ENCODE measurements at places on chromosomes 3 and 15.

- no peak for DNase-seq
Observed at GRCh38 chr3:52394751-52395502, 50.0 kb downstream of the SEMA3G start.

- no peak for DNase-seq
Observed at GRCh38 chr3:97257942-97258697, 443.7 kb downstream of the EPHA6 start.

DNA sequence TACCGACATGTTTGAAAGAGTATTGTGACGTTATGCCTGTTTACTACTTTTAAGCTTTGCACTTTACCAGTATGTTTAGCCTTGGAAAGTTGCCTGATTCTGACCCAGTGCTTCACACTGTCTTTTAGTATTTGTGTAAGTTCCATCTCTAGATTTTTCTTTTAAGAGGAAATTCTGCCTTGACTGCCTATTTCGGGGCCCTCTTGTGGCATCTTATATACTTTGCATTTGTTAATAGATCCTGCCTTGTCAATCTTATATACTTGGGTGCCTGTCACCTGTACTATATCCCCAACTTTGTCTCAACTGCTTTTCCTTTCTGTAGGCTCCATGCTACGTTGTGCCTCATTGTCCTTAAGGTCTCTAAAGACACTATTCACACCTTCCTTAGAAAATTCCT lies 244.6 kb downstream of the STXBP5L start:
- DNase-seq: no peak

DNA sequence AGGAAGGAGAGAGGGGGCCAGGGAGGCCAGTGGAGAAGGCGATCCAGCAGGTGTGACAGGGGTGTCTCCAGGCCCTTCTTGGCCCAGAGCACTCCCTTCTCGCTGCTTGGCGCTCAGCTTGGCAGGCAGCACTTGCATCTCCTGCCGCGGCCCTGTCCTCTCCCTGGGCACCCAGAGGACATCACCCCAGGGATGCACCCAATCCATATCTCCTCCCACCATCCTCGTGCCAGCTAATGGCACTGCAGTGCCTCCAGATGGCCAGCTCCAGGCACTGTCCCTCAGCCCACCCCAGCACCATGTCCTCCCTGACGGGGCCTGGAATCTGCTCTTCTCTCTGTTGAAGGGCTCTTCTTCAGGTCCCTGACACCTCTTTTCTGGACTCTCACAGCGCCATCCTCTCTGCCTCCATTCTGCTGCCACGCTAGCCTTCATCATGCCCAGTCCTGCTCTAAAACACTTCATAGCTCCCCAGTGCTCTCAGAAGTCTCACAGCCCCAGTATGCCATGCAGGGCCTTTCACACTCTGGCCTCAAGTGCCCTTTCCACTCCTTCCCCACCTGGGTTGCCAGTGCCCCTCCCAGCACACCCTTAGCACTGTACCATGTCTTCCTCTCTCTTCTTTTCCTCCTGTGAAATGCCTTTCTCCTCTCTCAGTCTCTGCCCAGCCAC lies 106.8 kb upstream of the SLC6A11 start:
- no peak for DNase-seq

DNA sequence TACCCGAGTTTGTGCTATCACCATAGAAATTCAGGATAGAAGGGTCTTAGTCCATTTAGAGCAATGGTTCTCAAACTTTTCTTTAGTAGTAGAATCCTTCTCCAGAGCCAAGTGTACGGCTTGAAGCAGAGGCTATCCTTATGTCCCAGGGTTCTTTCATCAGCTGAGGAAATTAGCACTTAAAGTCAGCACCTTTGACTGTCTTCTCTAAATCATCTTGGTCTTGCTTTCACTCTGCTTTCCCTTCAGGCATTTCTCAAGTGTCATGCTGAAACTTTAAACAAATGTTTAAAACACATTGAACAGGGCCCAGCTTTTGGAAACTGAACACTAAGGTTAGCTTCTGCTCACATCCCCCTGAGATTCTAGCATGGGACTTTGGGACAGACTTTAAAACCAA lies 78.2 kb downstream of the TM4SF4 start:
- no peak for DNase-seq

- no peak for DNase-seq
Observed at GRCh38 chr3:105278688-105279087, 88.0 kb upstream of the ALCAM start.

GRCh38 chr3:168262887-168263286 lies 167.2 kb upstream of the GOLIM4 start:
- no peak for DNase-seq

DNA sequence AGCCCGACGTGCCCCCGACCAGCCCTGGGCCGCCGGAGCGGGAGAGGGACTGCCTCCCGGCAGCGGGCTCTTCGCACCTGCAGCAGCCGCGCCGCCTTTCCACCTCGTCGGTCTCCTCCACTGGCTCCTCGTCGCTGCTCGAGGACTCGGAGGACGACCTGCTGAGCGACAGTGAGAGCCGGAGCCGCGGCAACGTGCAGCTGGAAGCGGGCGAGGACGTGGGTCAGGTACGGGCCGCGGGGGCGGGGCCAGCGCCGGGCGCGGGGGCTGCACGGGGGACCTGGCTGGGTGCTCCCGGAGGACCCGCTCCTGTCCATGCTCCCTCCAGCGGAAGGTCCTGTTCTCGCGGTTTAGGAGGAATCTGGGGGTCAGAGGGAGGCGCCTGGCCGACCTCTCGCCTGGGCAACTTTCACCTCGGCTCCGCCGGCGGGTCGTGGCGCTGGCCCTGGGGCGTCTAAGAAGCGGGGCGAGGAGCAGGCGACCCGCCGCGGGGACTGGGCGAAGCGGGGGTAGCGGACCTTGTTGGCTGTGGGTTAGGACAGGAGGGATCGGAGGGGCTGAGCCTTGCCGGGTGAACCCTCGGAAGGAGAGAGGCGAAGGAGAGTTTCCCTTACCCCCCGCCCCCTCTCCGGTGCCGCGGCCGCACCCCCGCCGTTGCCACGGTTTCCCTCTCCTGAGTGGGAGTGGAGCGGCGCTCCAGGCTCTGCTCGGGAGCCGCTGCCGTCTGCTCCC lies 682 bp downstream of the ITPKA start:
- DNase-seq: no peak

DNA sequence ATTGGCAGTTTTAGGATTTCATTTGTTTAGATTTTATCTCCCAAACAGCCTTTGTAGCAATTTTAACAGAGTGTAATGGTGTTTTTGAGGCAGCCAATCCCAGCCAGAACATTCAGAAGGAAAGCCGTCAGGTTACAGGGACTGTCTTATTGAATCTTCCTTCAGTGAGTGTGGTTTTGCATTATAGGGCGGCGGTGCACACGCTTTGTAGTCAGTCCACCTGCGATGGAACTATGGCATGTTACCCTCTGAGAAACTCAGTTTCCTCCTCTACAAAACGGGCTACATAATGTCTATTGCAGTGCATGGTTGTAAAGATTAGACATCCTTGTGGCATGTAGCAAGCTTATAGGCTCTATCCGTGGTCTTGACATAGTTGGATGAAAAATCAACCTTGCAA lies 1.0 kb downstream of the LRRC28 start:
- DNase-seq: no peak

DNA sequence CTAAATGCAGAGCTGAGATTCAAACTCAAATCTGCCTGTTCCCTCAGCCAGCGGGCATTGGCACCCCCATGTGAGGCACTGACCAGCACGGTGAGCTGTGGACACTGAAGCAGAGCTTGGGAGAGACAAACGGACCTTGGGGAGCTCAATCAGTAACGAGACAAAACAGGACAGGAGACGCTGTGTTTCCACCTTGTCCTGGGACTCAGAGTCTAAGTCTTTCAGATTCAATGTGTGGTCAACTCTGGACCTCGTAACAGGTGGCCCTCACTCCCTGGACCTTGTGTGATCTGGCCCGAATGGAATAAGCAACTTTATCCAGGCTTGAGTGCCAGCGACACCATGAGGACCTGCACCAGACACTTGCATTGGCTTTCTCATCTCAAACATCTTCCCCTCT lies 232.5 kb downstream of the UACA start:
- DNase-seq: no peak

GRCh38 chr3:163753033-163753432 lies 1325.3 kb downstream of the SI start:
- DNase-seq: no peak

DNA sequence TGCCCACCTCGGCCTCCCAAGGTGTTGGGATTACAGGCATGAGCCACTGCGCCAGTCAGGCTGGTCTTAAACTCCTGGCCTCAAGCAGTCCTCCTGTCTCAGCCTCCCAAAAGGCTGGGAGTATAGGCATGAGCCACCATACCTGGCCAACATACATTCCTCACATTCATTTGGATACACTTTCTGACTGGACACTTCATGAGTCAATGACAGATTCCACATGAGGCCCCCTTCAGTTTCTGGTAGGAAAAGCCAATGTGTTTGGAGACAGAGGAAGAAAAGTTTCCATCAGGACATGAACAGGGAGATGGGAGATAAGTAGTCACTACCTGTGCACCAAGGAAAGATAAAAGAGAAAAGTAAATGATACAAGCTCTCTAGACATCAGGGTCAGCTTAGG lies 49.4 kb upstream of the GSK3B start:
- no peak for DNase-seq

- no peak for DNase-seq
Observed at GRCh38 chr3:165194511-165195240, 1.5 kb downstream of the SLITRK3 start.

DNA sequence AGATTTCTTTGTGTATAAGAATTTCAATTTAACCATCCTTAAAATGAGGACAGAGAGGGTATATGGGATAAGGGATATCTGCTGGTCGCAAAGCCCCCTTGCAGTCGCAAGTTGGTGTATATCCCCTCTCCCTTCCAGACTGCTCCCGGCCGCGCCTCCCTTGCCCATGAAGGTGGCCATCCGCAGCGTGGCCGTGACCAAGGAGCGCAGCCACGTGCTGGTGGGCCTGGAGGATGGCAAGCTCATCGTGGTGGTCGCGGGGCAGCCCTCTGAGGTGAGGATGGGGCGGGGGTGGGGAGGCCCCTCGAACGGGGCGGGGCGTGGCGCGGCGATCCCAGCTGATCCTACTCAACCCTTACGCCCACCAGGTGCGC lies 29.4 kb downstream of the NBEAL2 start:
- no peak for DNase-seq

DNA sequence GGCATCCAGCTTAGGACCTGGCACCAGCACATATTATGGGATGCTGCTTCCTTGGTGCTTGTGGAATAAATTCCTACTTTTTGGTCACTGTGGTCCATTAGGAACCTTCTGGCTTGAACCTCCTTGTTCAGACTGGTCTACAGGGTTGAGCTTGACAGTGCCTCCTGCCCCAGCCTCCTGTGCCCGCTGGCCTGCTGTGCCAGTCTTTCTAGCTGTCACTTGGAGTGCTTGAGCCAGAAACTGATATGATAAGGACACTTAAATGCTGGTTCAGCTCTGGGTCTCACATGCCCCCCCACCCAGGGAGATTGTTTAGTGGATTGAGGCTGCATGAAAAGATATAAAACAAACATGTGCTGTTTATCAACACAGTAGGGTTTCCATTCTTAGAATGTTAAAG lies 147.8 kb downstream of the SLCO3A1 start:
- DNase-seq: no peak

DNA sequence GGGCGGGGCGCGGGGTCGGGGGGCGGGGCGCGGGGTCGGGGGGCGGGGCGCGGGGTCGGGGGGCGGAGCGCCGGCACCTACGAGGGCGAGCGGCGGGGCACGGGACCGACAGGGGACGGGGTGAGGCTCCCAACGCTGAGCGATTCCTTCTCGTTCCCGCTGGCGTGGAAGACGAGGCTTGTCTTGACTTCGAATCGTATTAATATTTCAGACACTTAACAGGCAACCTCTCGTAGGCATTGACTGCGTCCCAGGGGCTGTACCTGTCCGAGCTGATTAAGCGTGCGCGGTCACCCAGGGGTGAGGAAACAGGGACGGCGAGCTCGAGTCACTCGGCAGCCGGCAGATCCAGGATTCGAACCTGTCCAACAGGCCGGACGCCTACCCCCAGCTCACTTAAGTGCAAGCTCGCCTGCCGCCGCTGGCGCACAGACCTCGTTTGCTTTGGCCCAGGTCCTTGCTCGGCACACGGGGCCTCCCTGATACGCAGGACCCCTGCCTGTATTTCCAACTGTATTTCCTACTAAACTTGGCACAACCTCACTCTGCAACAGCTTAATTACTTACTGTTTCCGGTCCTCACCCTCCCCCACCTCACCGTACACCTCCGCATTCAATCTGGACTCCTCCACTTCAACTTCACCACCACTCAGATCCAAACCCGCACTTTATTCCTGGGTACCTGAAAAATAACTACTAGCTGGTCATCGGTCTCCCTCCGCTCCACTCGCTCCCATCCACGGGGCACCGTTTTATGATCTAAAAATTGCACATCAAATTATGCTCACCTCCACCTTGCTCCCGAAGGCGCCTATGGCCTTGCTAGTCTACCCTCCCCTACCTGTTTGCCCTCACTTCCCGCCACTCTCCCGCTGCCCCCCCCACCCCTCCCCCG lies 722 bp upstream of the ZXDC start:
- DNase-seq: peak; percentile 44

- DNase-seq: no peak
Observed at GRCh38 chr3:150243466-150243865, 164.6 kb upstream of the TSC22D2 start.

GRCh38 chr3:155217591-155217990 lies 75.9 kb downstream of the STRIT1 start:
- no peak for DNase-seq

GRCh38 chr3:140508550-140508949 lies 169.3 kb upstream of the TRIM42 start:
- no peak for DNase-seq

- DNase-seq: no peak
Observed at GRCh38 chr15:50261981-50262380, 3.5 kb downstream of the HDC start.

GRCh38 chr15:97236140-97236539 lies 724.4 kb upstream of the ARRDC4 start:
- DNase-seq: peak; percentile 56

DNA sequence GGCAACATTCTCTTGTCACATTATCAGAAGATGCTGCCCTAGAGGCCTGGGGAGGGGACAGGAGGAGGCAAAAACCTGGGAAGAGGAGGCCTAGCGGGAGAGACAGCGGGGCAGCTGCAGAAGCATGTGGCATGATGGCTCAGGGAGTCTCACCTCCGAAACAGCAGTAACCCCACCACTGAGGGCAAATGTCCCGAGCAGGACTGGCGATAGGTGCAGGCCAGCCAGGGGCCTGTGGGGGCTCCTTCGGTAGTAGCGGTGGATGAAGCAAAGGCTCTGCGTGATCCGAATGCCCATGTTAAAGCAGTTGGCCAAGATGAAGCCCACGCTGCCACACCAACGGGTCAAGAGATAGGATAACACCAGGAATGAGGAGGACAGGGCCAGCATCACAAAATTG lies 38.0 kb downstream of the RFT1 start:
- no peak for DNase-seq

DNA sequence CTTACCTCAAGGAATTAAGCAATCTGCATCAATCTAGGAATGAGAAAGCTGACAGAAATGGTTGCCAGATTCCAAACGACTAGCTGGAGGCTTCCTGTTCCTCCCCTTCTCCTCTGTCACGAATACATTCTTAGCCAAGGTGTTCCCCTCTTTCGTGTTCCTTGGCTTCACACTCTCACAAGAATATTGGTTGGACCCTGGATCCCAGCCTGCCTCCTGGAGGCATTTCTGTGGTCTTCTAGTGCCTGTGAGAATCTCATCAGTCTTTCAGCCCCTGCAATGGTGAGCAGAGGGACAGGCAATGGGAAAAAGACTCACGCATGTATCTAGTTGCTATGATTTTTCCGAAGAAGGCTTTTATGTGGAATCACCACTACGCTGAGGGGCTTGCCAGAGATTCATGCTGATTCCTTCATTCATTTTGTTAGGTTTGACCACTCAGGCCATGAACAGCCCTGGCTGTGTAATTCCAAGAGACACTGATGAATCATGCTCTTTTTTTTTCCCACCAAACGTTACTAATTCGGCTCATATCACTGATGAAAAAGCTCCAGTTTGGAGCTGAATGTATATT lies 1.6 kb upstream of the P3H2 start:
- no peak for DNase-seq
